ENCODE measurements at places on chromosomes 11 and 22.

- DNase-seq, result no peak
Measured at GRCh38 chr11:122720107-122720881, 64.8 kb downstream of the UBASH3B start.

DNA sequence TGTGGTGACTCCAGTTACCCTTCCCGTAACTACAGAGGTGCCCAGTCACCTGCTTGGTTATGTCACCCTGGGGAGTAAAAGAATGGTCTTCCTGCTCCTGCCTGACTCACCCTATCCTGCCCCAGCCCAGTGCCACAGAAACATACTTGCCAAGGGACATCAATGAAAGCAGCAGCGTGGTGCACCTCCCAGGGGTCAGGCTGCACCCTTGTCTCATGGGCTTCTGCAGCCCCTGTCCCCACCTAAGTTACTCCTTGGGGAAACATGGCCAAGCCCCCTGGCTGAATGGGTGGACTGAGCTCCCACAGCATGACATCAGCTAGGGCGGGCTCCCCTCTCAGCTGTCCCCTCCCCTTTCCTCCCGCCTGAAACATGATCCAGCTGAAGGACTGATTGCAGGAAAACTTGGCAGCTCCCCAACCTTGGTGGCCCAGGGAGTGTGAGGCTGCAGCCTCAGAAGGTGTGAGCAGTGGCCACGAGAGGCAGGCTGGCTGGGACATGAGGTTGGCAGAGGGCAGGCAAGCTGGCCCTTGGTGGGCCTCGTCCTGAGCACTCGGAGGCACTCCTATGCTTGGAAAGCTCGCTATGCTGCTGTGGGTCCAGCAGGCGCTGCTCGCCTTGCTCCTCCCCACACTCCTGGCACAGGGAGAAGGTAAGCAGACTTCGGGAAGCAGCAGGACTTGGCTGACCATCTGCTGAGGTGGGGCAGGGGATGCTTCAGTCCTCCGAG lies at the start of gene HTR3A:
Gene HTR3A (plus strand): TSS at position 368 of the 730 bp plus-strand sequence. CDS start 218 bp downstream, at position 586.
- DNase-seq, result peak; percentile 81

DNA sequence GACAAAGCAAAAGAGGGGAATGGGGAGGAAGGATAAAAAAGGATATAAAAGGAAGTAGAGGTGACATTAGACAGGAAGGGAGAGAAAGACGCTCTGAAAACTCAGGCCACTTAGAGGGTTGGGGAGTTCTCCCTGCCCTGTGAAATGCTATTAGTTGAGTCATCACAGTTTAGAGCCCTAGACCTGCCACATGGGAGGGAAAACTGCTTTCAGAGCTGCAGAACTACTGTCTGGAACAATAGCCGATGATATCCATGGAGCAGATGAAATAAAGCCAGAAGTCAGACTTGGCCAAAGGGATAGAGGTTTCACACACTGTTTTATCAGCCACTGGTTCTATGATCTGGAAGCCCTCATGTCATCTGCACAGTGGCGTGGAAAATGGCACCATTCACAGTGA lies 157.9 kb downstream of the NCAM1 start:
- no peak for DNase-seq

- no peak for DNase-seq
Measured at GRCh38 chr22:35229865-35230264, 27.4 kb upstream of the HMGXB4 start.

GRCh38 chr11:59754859-59755700 lies at the start of gene STX3:
Gene STX3, plus strand, starts transcription at chr11:59755376. Its CDS starts 230 bp downstream, at chr11:59755606.
- DNase-seq, result peak; percentile 81
